Activated T-helper 17 cell treated with anti-CD3 and anti-CD28 coated beads, Interleukin-2, amount 50 U/mL, for 72 hours (primary cell): ENCODE measurements at places on chromosomes 2 and 18.

DNA sequence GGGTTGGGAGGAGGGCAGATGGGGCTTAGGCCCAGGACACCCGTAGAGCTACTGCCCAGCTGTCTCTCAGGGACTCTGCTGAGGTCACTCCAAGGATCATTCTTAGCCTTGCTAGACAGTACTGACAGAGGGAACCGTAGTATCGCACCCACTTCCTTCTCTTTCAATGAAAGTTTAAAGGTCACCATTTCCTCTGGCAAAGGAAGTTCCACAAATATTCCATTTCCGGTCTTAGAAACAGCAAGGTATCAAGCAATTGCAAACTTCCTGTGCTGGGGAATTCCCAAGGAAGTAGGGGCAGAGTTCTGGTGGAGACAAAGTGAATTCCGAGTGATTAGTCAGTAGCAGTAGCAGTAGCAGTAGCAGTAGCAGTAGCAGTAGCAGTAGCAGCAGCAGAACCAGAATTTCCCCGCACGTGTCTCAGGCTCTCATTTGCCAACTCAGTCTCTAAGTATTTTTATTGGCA, 24.7 kb downstream of the IL1B start:
- H3K27me3 ChIP-seq, result no peaks in the 10 kb centered on the region
- H3K36me3 ChIP-seq, result no peaks in the 10 kb centered on the region
- peak; percentile 85 for ATAC-seq
- peak overlapping the region; percentile 53 for H3K27ac ChIP-seq

GRCh38 chr2:124402274-124402673, 377.2 kb downstream of the CNTNAP5 start:
- no peak for ATAC-seq
- H3K4me3 ChIP-seq, result no peak overlapping the region
- no peak overlapping the region for H3K27ac ChIP-seq
- H3K36me3 ChIP-seq, result no peaks in the 10 kb centered on the region

DNA sequence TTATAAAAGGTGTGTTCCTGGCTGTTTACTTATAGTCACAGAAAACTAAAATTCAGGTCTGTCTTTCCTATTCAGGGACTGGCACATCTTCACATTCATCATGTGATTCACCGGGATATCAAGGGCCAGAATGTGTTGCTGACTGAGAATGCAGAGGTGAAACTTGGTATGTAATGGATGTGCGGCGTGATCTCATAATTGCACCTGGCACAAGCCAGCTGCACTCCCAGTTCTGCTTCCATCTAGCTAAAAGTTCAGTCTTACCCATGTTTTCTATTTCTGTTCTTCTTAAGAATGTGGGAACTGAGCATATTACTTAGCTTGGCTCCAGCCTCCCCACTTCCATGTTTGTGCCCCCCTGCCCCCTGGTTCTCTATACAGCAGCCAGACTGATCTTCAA, 131.9 kb downstream of the MAP4K4 start:
- no peaks in the 10 kb centered on the region for H3K27me3 ChIP-seq
- H3K4me1 ChIP-seq, result peaks cover 47% of the 10 kb centered on the region
- H3K36me3 ChIP-seq, result peaks cover 80% of the 10 kb centered on the region

- H3K27me3 ChIP-seq, result no peaks in the 10 kb centered on the region
- no peaks in the 10 kb centered on the region for H3K4me1 ChIP-seq
- ATAC-seq, result no peak
- H3K4me3 ChIP-seq, result no peak overlapping the region
- no peak overlapping the region for H3K27ac ChIP-seq
Measured at GRCh38 chr18:35352778-35353177, 8.6 kb upstream of the ZNF24 start.

GRCh38 chr2:96801005-96801785, 14.9 kb upstream of the CNNM3 start:
- peaks cover 5% of the 10 kb centered on the region for H3K36me3 ChIP-seq
- no peak overlapping the region for H3K27ac ChIP-seq
- H3K27me3 ChIP-seq, result no peaks in the 10 kb centered on the region
- no peak overlapping the region for H3K4me3 ChIP-seq

DNA sequence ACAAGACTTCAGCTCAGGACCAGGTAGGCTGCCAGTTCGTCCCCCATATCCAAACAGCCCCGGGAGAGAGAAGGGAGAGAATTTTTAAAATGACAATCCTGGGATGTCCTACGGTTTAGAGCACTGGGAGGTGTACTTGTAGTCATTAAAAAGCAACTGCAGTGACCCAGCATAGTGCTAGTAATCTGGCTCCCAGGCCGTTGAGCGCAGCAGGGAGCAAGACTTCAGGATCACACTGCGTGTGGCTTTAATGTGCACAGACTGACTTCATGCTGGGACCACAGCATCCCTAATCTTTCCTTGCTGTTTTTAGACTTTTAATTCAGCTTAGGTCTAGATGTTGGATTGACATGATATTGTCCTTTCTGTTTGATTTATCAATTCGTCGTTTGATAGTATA, 219.3 kb upstream of the FOSL2 start:
- peaks cover 6% of the 10 kb centered on the region for H3K36me3 ChIP-seq
- H3K4me3 ChIP-seq, result no peak overlapping the region
- H3K27ac ChIP-seq, result no peak overlapping the region
- no peaks in the 10 kb centered on the region for H3K27me3 ChIP-seq
- H3K4me1 ChIP-seq, result peaks cover 10% of the 10 kb centered on the region
- no peak for ATAC-seq

DNA sequence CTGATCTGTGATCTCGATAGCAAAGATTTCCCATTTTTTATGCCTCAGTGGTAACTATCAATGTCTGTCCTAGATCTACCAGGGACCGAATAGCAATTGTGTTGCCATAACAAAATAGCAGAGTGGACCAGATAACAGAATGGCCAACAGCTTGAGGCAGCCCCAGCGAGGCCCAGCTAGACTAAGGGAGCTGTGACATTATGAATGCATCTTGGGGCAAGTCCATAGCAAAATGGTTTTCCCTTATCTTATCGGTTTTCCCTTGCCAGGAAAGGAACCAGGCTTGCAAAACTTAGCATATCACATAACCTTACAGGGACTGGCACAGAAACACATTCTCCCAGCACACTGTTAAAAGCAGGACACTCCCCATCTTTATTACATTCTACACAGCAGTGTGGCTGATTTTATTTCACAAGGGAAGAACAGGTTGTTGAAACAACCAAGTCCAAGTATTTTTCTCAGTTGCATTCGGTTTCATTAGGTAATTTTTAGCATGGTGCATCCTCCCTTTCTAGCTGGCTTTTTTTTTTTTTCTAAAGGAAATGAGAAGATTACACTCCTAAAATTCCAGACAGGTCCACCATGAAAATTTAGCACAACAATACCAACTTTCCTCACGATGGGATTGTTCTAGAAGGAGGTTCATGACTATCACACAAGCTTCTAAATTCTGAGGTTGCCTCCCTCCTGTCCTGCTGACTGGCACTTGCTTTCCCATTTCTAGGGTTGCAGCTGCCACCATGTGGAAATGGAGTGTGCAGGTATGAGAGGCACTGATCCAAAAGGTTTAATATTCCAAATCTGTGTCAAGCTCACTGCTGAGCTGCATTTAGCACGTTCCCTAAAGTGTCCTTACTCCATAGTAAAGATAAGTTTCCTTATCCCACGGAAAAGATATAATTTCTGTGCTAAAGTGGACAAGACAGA, 97.0 kb upstream of the SLC35G4 start:
- H3K4me3 ChIP-seq, result no peak overlapping the region
- peaks cover 9% of the 10 kb centered on the region for H3K4me1 ChIP-seq
- no peak for ATAC-seq
- peaks cover 6% of the 10 kb centered on the region for H3K27me3 ChIP-seq
- no peak overlapping the region for H3K27ac ChIP-seq

- no peak overlapping the region for H3K4me3 ChIP-seq
- peaks cover 57% of the 10 kb centered on the region for H3K36me3 ChIP-seq
- no peak overlapping the region for H3K27ac ChIP-seq
- H3K27me3 ChIP-seq, result no peaks in the 10 kb centered on the region
- ATAC-seq, result no peak
Measured at GRCh38 chr2:127733816-127734537, 32.7 kb downstream of the SFT2D3 start.
